Ascending aorta (tissue), 2 donors: ENCODE measurements at places on chromosomes 2 and 18. TPM values are rescaled to one million over a fixed set of nuclear protein-coding genes. Genes with fewer than 3 reads are reported as not detected.

The BABAM2 gene
- total RNA-seq: 19.6 TPM

GRCh38 chr18:8813611-8814010 is 108.3 kb downstream of the MTCL1 start:
- no peak for DNase-seq

DNA sequence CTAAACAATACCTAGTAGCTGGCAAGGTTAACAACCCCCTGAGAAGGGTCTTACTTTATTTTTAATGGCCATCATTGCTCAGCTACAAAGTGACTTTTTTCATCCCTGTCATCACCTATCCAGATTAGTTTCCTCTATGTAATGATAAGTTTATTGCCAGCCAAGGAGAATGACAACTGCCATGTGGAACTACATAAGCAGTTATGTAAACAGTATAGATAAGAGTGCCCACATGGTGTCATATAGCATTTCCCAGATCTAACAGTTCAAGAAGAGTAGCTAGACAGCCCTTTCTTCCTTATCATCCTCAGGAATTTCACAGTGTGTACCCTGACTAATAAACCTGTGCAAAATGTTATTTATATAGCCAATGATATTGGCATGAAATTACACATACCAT is 240.2 kb upstream of the PIK3C3 start:
- no peak for DNase-seq

DNA sequence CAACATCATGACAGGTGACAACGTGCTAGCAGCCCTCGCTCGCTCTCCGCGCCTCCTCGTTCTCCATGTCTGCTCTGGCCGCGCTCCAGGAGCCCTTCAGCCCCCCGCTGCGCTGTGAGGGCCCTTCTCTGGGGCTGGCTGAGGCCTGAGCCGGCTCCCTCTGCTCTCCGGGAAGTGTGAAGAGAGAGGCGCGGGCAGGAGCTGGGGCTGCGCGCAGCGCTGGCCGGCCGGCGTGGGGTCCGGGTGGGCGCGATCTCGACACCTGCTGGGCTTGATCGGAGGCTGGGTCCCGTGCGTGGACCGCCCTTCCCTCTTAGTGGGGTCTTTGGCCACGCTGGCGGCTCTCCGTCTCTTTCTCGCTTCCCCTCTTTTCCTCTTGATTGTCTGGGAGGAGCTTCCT is 195.5 kb downstream of the ANKRD30BL start:
- no peak for DNase-seq

GRCh38 chr18:44750774-44751173 is 70.1 kb downstream of the SETBP1 start:
- DNase-seq: no peak

The GKN2 gene
- 0.75 TPM for total RNA-seq

The KIAA2012 gene
- total RNA-seq: 0.11 TPM

GRCh38 chr18:9055185-9055584 is 47.3 kb upstream of the NDUFV2 start:
- DNase-seq: no peak

GRCh38 chr2:134146161-134146560 is 107.7 kb upstream of the MGAT5 start:
- no peak for DNase-seq

The FOXI3 gene
- total RNA-seq: not detected

- DNase-seq: no peak
Measured at GRCh38 chr18:26992926-26993325, 127.4 kb upstream of the AQP4 start.

DNA sequence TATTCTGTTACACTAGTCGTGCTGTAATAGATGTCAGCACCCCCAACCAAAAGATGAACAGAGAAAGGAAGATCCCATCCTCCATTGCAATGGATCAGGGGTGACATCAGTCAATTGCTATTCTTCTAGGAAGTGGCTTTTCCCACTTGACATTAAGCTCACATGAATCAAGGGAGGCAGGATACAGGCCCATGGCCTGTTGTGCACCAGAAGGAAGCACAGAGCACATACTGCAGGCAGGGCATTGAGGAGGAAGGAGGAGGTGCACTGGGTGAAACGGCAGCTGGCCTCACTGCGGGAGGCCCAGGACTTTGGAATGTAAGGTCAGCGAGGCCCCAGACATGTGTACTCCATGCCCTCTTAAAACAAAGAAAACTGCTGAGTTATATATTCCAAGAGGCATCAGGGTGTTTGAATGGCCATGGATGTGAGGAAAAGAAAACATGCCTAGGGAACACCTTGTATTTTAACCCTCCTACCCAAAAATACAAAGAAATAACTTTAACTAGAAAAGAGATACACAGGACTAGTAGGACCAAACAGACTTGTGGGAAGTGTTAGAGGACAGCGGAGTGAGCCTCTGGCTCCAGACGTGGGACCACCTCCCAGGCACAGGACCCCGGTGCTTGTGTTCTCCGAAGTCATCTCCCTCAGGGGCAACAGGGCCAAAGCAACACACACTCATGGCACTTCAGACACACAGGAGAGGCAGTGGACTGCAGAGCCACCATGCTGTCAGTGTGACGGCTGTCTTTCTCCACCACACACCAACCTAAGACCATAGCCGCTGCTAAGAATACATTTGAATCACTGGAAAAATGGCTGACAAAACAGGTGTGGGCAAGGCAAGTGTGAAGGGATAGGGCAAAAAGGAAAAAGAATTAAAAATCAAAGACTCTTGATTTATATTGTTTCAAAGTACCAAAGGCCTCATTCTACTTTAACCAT is 51.4 kb upstream of the RIOK3 start:
- DNase-seq: no peak

The CHST10 gene
- 4.9 TPM for total RNA-seq
